NCI-H1930 (cell line): ENCODE measurements at places on chromosomes 6 and 20.
A peak's percentile ranks its signal among the peaks of the same experiment; 100 is the strongest.

DNA sequence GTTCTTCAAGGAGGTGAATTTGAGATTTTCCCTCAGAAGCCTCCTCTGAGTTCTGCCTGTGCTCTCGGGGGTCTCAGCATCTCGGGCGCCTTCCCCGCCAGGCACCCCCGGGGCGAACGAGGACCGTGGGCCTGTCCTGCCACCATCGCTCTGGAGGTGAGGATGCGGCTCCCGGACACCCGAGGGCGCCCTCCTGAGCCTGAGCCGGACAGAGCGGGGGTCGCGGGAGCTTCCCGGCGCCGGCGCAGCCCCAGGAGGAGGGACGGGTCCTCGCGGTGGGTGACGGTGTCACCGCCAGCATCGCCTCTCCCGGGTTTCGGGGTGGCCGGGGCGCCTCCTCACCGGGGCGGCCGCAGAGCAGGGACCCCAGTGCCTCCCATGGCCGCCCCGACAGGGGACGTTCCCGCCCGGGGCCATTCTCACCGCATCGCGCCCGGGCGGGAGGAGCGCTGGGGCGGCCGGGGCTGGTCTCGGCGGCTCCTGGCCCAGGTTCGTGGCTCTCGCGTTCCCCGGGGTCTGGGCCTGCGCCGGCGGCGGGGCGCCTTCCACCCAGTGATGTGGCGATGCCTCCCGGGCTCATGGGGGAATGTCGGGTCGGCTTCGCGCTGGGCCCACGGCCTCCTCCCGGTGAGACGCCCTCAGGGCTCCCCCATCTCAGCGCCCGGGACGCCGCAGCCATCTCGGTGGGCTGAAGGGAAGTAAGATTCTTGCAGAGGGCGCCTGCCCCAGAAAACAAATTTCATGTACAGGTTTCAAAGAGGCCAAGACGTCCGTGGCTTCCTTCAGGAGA lies 210.5 kb downstream of the ERMARD start:
- DNase-seq = no peak

GRCh38 chr6:46254331-46254730 lies 83.6 kb upstream of the ENPP5 start:
- no peak for DNase-seq

DNA sequence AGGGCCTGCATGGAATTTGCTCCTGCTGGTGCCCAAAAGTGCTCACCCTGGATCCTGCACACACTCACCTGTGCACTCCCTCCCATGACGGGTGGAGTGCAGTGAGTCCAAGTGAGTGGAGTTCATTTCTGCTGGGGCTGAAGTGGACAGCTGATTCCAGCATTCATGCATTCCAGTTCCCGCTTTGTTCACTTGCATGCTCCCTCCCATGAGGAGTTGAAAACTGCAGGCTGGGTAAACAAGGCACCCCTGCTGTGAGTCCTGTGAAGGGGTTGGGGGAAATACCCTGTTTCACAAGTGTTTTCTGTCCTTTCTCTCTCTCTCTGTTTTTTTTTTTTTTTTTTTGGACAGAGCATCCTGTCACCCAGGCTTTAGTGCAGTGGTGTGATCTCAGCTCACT lies 454.1 kb upstream of the NOX3 start:
- no peak for DNase-seq

DNA sequence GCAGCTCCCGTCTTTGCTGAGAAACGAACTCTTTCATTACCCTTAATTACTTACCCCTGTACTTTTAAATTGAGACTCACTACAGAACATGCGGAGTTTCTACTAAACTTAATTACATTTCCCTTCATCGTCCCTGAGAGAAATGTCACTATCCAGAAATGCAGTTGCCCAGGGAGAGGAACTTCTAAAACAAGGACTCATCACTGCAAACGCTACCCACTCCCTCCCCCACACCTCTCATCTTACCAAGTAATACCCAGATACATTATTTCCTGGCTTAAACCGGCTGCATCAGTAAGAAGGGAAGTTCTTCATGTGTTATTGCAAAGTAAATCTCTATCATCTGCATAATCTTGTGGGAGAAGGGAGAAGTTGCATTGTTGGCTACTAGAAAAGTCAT lies 138.3 kb downstream of the IPCEF1 start:
- no peak for DNase-seq

DNA sequence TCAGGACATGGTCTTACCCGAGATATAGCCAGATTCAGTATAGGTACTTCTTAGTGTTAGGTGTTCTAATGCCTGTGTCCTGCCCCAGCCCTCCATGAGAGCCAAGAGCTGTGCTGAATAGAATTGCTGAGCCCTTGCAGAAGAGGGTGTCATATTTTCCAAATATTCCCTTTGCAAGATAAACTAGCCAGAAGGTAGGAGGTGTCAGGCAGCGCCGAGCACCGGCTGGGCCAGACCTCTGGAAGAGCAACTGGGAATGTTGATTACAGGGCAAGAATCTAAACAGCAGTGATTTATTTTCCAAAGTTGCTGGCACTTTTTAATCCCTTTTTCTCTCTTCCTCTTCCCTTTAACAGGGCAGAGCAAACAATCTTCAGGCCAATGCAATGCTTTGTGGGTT lies 37.1 kb upstream of the EZR start:
- no peak for DNase-seq

DNA sequence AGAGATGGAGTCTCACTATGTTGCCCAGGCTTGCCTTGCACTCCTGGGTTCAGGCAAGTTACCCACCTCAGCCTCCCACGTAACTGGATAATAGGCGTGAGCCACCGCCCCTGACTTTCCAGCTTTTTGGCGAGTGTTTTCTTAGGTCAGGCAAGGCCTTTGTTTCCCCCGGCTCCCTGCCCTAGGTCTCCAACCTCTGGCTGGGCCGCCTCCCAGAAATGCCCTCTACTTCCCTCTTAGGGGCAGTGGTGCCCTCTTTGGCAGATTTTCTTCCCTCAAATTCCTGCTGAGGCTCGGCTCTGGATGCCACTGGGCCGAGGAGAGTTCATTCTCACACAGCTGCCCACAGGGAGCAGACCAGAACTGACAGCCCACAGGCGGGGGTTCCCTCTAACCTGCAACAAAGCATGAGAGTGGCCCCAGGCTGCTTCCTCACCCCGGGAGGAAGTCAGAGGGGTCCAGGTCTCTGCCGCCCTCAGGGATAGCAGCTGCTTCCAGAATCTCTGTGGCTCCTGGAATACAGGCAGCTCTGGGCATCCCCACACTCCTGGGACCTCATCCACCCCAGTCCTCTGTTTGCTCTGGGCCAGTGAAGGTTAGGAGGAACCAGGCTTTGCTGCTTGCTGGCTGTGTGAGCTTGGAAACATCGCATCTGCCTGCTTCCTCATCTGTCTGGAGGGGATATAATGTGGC lies 56.5 kb downstream of the TCP11 start:
- no peak for DNase-seq

GRCh38 chr20:14922503-14923267 lies 585.3 kb upstream of the FLRT3 start:
- DNase-seq = no peak

DNA sequence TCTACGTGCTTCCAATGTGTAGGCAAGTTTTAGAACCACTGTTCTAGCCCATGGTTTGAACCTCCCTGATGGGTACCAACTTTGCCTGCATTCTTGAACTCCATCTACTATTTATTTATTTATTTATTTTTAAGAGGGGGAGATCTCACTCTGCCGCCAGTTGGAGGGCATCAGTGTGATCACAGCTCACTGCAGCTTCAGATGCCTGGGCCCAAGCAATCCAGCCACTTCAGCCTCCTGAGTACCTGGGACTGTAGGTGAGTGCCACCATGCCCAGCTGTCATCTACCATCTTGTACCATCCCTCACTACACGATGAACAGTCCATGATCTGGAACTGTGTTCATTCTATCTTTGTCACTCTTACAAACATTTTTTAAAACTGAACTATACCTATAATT lies 28.2 kb downstream of the HLA-F start:
- no peak for DNase-seq

- no peak for DNase-seq
These were observed 305.0 kb downstream of the GMDS start for GRCh38 chr6:1940381-1940780.

DNA sequence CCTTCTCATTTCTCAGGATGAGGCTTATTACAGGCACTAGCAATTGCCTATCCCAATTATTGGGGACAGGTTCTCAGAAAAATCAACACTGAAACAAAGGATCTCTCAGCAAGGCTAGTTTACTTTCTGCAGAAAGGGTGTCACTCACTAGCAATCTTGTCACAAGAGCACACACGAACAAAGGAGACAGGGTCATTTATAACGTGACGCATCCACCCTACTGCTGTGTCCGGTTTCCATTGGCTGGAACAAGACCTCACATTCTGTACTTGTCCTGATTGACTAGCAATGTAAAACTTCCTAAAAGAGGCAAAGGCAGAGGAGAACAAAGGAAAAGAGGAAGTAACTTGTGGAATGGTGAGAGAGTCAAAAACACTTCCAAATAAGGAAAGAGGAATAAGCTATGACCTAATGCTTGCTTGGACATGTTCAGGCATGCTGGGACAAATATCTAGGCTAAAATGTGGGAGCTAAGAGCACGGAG lies 160.2 kb upstream of the STXBP5 start:
- no peak for DNase-seq

DNA sequence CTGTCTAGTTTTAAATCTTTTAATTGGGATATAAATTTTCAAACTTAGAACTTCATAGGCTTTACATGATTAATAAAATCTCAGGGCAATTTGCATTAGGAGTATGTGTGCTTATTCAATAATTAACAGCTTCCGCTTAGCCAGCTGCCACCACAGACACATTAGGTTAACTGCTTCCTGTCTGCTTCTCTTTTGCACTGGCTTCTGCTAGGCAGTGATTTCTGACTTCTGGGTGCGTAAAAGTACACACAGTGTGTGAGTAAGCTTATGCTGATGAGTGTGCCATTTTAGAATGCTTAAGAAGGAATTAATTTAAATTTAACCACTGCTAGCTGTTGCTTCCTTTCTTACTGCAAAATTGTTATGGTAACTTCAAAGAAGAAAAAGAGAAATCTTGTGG lies 73.9 kb downstream of the F13A1 start:
- DNase-seq = no peak

DNA sequence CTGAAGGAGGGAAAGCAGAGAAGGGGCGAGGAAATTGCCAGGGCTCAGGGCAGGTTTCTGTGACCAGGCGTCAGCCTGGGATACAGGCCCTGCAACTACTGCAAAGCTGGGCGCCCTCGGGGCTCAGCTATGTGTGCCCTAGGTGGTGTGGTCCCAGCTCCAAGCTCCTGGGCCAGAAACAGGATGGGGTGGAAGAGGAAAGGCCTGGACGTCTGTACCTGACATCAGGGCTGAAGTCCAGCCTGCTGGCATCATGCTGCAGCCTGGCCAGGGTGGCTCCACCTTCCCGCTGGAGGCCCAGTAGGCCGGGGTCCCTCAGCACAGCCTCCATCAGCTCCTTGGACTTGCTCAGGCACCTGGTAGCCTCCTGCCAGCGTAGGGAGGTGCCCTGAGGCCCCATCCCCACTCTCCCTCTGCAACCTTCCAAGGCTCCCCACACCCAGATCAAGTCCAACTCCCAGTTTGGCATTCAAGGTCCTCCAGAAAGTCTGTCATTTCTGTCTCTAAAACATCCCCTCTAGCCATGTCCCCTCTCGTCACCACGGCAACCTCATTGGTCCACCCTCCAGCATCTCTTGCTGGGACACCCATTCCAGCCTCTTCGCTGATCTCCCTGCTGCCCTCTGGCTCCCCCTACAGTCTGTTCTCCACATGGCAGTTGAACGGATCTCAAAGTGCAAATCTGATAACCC lies 38.2 kb downstream of the KIAA1755 start:
- peak; percentile 37 for DNase-seq

- no peak for DNase-seq
These were observed 1.4 kb upstream of the ZNF217 start for GRCh38 chr20:53595018-53595378.

GRCh38 chr20:1242530-1242929 lies 16.7 kb downstream of the RAD21L1 start:
- DNase-seq = no peak

DNA sequence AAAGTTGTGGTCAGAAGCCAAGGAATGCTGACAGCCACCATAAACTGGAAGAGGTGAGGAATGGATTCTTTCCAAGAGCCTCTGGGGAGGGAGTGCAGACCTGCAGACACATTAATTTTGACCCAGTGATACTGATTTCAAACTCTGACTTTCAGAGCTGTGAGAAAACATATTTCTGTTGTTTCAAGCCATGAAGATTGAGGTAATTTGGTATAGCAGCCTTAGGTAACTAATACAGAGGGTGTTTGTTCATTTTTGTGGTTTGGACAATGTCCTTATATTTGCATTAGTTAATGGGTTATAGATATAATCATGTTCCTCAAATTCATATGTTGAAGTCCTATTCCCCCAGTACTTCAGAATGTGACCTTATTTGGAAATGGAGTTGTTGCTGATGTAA lies 85.4 kb upstream of the GTSF1L start:
- no peak for DNase-seq

DNA sequence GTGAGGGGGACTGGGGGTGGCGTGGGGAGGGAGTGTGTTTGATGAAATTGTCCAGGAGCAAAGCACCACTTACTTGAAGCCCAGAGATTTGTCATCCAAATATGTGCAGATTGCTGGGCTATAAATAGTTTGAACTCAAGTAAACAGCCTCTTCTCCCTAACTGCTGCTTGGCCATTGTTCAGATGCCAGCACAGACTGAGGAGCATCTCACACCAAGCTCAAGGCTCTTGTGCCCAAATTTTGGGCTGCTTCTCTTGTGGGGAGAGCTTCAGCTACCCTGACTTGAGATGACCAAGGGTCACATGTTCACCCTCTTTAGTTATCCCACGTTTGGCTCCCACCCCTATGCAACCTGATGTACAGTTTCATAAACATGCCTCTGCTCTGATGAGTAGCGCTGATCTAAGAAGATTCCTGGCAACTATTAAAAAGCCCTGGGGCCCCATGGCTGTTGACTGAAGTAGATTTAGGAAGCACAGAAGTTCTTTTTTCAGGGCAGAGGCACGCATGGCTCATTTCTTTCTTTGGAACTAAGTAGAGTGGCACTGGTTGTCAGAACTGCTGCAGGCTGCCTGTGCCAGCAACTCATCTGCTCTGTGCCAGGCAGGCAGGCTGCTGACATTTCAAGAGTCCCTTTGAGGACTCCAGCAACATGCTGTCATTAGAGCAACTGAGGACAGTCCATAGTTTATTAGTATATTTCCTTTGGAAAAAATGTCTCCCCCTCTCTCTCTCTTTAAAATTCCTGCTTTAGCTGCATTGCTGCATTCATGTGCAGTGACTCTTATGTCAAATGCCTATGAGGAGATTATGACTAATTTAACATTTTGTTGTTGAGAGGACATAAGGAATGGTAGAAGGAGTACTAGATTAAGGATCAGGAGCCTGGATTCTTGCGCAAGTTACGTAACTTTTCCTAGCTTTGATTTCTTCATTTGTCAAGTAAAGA lies 9.6 kb upstream of the PKIG start:
- no peak for DNase-seq

DNA sequence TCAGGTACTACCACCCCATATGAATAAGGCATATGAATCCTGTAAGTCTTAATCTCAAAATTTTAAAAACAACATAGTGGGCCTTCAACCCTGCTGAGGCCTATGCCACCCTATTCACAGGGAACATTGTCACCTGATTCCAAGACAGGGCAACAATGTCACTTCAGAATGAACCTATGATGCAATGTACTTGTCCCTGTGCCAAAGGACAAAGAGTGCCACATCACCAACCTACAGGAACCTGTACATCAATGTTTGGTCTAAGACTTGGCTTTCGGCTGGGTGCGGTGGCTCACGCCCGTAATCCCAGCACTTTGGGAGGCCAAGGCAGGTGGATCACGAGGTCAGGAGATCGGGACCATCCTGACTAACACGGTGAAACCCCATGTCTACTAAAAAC lies 318.5 kb upstream of the JARID2 start:
- no peak for DNase-seq
